ENCODE measurements at places on chromosomes 1 and 21.

DNA sequence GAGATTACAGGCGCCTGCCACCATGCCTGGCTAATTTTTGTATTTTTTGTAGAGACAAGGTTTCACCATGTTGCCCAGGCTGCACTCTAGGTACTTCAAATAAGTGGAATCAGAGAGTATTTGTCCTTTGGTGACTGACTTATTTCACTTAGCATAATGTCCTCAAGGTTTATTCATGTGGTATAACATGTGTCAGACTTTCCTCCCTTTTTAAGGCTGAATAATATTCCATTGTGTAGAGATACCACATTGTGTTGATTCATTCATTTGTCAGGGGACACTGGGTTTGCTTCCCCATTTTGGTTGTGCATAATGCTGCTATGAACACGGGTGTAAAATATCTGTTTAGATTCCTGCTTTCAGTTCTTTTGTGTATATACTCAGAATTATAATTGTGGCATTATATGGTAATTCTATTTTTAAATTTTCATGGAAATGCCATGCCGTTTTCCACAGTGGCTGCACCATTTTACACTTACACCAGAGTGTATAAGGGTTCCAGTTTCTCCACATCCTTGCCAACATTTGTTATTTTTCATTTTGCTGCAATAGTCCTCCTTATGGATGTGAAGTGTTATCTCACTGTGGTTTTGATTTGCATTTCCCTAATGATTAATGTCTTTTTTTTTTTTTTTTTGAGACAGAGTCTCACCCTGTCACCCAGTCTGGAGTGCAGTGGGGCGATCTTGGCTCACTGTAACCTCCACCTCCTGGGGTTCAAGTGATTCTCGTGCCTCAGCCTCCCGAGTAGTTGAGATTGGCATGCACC is 35.1 kb downstream of the IL6R start:
- no peak for DNase-seq

GRCh38 chr1:47580451-47580995 is 142.7 kb downstream of the FOXD2 start:
- peak; percentile 39 for DNase-seq

- DNase-seq: no peak
These were observed 22.3 kb downstream of the RRP1B start for GRCh38 chr21:43681650-43682049.

GRCh38 chr1:68401506-68401905 is 48.2 kb downstream of the RPE65 start:
- DNase-seq: no peak

GRCh38 chr1:228059634-228060457 is 22.7 kb upstream of the ARF1 start:
- DNase-seq: no peak

GRCh38 chr1:232894436-232894835 is 56.0 kb upstream of the NTPCR start:
- DNase-seq: no peak

GRCh38 chr21:34205811-34206571 is 132.6 kb downstream of the MRPS6 start:
- no peak for DNase-seq

- no peak for DNase-seq
These were observed 76.0 kb downstream of the GPR88 start for GRCh38 chr1:100613817-100614559.

DNA sequence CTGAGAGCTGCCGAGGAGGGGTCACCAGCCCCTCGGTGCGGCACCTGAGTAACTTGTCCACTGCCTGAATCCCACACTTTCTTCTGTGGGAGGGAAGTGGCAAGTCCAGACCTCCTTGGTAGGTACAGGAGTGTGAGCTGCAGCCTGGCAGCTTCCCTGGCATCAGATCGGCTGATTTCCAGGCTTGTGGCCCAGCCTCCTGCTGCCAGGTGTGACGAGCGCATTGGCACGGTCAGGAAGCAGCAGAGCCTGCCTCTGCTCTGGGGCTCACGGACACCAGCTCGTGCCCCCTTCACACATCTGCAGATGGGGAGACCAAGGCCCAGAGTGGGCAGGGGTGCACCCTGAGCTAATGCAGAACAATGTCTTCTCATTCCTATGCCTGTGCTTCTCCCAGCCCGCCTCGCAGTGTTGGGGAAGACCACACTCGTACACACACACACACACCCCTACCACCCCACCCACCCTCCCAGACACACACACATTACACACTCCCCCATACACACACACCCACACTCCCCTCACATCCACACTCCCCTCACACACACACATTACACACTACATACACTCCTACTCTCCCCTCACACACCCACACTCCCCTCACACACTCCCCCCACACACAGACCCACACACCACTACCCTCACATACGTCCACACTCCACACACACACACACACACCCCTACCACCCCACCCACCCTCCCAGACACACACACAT is 33.1 kb upstream of the SELENON start:
- DNase-seq: no peak

DNA sequence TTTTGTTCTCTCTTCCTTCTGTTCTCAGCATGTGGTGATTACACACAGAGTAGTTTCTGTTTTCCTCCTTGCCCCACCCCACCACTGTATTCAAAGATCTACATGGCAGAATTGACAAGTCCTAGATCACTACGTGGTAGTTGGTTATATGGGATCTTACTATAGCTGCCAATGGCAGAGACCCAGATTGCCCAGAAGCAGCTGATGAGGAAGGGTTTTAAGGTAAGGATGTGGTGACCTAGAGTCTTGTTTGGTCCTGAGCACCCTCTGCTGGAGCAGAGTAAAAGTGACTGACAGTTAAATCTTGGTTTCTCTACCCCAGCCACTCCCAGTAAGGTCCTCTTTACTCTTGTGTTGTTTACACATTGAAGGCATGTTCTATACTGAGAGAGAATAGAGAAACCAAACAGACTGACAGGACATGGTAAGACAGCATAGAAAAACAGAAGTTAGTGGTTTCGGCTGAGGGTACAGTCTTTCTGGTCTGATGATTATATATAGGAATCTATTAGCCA is 22.8 kb upstream of the STRIP1 start:
- DNase-seq: no peak

DNA sequence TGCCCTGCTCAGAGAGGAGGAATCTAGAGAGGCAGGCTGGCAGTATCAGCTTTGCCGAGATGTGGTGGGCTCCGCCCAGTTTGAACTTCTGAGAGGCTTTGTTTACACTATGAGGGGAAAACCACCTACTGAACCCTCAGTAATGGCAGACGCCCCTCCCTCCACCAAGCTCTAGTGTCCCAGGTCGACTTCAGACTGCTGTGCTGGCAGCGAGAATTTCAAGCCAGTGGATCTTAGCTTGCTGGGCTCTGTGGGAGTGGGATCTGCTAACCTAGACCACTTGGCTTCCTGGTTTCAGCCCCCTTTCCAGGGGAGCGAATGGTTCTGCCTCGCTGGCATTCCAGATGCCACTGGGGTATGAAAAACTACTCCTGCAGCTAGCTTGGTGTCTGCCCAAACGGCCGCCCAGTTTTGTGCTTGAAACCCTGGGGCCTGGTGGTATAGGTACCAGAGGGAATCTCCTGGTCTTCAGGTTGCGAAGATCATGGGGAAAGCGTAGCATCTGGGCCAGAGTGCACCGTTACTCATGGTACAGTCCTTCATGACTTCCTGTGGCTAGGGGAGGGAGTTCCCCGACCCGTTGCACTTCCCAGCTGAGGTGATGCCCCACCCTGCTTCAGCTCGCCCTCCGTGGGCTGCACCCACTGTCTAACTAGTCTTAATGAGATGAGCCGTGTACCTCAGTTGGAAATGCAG is 43.6 kb downstream of the C21orf91 start:
- no peak for DNase-seq

- no peak for DNase-seq
These were observed 167.6 kb downstream of the ZNF648 start for GRCh38 chr1:181893937-181894336.

DNA sequence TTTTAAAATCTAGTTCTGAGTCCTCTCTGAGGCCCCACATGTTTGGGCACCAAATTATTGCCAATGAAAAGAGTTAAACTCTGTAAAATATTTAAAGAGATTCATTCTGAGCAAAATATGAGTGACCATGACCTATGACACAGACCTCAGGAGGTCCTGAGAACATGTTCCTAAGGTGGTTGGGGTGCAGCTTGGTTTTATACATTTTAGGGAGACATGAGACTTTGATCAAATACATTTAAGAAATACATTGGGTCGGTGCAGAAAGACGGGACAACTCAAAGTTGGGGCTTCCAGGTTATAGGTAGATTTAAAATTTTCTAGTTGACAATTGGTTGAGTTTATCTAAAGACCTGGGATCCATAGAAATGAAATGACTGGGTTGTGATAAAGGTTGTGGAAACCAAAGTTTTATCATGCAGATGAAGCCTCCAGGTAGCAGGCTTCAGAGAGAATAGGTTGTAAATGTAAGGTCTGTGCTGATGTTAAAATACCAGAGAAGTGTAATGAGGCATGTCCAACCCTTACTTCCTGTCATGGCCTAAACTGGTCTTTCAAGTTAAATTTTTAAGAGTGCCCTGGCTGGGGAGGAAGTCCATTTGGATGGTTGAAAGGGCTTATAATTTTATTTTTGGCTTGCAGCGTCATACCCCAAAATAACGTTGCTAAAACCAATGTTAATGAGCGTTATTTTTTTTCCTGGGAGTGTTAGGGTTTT is 274.9 kb downstream of the NUF2 start:
- no peak for DNase-seq

GRCh38 chr1:24150234-24151174 is 7.6 kb upstream of the IL22RA1 start:
- DNase-seq: peak; percentile 91

- DNase-seq: no peak
These were observed 600 bp downstream of the CLK2 start for GRCh38 chr1:155272466-155273342.

GRCh38 chr1:235047331-235047871 is 81.2 kb downstream of the TOMM20 start:
- no peak for DNase-seq

DNA sequence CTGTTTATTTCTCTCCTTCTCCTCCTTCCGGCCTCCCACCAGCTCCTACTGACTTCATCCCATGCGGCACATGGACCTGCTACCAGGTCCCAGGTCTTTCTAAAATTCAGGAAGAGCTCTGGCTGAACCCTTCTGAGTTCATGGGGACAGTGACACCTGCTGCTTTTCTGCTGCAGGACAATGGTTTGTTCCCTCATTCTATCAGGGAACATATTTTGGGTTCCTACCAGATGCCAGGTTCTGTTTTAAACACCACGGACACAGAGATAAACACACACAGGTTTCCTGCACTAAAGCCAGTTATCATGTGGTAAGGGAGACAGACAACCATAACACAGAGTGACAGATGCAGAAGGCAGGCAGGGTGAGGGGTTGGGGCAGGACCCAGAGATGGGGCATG is 114.0 kb upstream of the RAB4A start:
- no peak for DNase-seq

DNA sequence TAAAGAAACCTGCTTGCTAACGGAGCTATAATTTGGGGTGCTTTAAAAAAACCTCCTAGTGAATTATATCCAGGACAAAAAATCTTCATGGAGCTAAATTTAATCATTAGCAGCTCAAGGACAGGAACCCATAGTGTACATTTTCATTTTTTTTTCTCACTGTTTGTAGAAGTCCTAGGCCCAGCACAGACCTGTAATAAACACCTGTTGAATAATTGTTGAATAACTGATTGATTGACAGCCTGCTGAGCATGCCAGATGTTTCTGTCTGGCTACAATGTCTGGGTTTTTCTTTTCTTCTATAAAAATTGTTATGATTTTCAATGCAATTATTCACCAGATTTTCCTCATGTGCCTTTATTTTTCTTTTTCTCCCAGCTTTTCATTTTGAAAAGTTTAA is 10.9 kb upstream of the GALNT2 start:
- DNase-seq: no peak

GRCh38 chr1:230696722-230697437 is 17.0 kb downstream of the AGT start:
- no peak for DNase-seq

GRCh38 chr1:203340112-203340790 is 10.7 kb downstream of the FMOD start:
- peak; percentile 91 for DNase-seq

DNA sequence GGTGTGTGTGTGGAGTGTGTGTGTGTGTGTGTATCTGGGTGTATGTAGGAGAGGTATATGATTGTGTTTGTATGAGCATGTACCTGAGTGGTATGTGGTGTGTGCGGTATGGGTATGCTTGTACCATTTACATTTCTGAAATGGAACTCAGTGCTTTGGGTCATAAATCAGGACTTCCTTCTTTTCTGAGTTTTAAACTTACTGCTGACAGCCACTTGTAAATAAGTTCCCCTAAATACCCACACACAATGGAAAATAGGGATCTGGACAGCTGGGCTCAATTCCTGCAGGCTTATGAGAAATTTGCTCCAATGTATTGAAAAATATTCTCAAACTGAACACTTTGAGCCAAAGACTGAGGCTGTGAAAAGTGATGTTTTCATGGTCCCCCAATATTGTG is 293.6 kb downstream of the HLX start:
- no peak for DNase-seq

DNA sequence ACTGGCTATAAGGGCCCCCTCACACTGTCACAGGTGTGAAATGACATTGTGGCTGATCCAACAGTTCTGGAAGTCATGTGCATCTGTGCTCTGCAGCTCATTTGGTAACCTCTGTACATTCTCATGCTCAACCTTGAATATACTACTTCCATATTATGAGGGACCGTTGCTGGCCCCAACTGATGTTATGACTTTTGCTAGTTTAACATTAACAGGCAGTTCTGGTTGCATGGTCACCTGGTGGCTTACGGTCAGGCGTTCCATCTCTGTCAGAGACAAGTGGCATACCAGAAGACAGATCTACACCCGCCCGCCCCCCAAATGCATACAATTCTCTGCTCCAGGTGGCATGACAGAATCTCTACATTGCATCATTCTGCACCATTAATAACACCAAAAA is 6.0 kb upstream of the DIP2A start:
- DNase-seq: no peak

DNA sequence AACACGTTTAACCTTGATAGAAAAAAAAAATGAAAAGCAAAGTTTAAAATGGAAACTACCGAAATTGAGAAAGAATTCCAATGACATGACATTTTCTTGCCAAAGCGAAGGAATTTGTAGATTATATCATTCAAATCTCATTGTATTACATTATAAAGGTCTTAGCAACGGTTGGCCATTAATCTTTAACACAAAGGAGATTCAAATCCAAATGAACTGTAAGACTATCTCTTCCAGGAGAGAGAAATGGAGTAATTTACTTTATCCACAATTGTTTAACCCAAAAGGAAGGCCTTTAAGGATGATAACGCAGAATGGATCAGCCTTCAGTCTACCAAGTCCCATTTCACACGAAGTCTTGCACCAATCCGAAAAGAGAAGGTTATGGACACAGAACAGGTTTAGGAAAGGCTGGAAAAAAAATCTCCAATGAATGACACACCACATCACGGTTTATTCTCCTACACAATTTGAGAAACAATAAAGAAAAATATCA is 1.5 kb downstream of the ENAH start:
- no peak for DNase-seq

DNA sequence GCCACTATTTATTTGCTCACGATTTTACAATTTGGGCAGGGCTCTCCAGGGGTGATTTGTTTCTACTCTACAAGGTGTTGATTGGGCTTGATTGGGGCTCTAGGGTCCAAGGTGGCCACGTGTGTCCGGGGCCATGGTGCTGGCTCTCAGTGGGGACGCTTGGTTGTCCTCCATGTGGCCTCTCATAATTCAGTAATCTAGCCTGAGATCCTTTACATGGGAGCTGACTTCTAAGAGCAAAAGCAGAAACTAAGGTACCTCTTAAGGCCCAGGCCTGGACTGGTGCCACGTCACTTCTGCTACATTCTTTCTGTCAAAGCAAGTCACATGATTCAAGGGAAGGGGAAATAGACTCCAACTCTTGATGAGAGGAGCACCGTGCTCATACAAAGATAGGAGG is 8.1 kb upstream of the PSRC1 start:
- no peak for DNase-seq
